ENCODE measurements at places on chromosomes 2 and 18.
A peak's percentile ranks its signal among the peaks of the same experiment; 100 is the strongest.

GRCh38 chr2:118250463-118250862 lies 162.2 kb downstream of the INSIG2 start:
- DNase-seq, result no peak

DNA sequence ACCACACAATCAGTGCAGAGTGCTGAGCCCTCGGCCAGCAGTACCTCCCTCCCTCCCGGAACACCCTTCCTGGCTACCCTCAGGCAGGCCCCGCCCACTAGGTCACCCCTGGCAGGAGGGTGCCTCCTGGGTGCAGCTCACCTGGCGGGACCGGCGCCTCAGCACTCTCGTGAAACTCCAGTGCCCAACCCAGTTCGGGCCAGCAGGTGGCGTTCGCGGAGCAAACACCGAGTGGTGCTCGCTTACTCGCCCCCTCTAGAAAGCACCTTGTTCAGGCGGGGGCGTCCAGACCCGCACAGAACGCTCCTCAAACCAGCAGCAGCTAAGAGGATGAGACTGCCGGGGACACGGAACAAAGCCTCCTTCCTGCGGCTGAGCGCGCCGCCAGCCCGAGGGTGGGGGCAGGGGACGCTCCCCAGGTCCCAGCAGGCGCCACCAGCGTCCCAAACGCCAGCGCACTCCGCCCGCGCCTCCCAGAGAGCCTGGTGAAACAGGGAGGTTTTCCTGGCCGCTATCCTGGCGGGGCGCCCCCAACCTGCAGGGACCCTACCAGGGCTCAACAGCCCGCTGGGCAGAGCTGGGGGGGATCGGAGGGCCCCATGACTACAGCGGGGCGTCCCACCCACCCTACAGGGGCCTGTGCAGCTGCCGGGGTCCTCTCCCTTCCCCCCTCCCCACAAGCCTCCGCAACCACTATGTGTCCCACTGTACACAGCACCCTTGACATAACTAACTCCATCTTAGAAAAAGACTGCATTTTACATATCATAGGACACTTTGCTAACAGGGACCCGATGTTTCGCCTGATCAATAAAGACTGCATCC lies 44.7 kb downstream of the MRPS5 start:
- DNase-seq, result peak; percentile 65

DNA sequence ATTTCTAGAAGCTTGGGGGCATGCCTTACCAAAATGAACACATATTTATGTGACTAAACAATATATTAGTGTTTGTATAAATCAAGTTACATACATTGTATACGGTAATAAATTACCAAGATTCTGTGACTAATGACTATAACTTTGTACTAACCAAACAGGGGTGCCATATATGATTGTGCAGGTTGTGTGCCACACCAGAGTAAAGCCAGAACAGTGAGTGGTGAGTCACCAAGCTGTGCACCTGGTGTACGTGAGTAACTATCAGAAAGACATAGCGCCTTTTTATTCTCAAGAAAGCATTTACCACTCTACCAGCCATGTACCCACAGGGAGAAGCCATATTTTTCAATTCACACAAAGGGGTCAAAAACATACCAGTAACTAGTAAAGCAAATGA lies 453.2 kb upstream of the PIK3C3 start:
- DNase-seq, result no peak

GRCh38 chr2:173860566-173860965 lies 104.6 kb downstream of the SP3 start:
- no peak for DNase-seq

DNA sequence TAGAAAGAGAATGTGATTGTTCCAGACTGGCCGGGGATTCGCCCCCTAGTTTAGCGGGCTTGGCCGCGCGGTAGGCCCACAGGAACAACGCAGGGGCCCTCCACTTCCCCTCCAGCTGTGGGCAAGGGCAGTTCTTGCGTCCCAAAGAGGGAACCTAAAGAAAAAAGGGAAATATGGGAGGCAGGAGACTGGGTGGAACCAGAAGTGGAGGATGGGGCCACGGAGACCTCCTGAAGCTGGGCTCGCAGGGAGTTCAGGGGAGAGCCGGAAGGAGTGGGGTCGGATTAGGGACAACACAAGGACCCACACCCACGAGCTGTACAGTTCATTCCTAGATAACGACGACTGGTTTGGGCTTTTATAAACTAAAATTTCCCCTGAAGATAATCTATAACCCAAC lies 18.2 kb downstream of the GNLY start:
- DNase-seq, result no peak

DNA sequence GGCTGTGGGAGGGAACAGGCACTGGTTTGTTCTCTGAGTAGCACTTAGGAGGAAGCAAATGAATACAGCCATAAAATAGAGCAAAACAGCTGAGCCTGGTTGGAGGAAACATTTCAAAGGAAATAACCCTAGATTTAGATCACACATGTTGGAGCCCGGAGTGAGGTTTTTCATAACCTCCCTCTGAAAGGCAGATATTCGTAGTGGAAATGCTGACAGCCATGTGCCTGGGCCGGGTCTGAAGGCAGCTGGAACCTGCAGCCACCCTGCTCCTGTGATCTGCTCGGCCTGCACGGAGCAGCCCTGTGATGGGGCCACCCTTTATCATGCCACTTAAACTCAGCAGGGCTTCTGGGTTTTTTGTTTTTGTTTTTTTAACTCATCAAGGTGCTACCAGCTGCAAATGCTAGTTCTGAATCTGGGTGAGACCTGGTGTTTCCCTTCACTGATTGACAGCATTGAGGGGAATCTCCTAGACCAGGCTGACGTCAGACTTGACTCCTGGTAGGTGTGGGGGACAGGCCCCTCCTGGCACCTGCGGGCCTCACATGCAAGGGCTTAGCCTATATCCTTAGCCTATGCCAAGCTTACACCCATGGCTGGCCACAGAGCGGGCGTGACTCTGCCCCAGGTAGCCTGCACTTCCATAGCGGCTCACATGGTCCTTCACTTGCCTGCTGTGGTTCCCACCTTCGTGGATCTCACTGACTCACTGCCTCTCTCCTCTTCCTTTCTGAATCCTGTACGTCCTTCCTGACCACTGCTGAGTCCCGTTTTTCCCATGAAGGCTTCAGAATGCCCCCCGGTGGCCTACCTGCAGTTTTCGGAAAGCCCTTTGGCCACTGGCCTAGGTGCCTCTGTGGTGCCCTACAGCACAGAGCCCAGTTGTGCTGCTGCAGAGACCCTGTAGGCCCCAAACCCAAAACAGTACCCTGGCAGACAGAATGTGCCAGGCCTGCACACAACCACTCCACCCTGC lies 217.3 kb downstream of the SEPTIN10 start:
- DNase-seq, result no peak

- no peak for DNase-seq
Observed at GRCh38 chr2:5590886-5591285, 101.3 kb upstream of the SOX11 start.

DNA sequence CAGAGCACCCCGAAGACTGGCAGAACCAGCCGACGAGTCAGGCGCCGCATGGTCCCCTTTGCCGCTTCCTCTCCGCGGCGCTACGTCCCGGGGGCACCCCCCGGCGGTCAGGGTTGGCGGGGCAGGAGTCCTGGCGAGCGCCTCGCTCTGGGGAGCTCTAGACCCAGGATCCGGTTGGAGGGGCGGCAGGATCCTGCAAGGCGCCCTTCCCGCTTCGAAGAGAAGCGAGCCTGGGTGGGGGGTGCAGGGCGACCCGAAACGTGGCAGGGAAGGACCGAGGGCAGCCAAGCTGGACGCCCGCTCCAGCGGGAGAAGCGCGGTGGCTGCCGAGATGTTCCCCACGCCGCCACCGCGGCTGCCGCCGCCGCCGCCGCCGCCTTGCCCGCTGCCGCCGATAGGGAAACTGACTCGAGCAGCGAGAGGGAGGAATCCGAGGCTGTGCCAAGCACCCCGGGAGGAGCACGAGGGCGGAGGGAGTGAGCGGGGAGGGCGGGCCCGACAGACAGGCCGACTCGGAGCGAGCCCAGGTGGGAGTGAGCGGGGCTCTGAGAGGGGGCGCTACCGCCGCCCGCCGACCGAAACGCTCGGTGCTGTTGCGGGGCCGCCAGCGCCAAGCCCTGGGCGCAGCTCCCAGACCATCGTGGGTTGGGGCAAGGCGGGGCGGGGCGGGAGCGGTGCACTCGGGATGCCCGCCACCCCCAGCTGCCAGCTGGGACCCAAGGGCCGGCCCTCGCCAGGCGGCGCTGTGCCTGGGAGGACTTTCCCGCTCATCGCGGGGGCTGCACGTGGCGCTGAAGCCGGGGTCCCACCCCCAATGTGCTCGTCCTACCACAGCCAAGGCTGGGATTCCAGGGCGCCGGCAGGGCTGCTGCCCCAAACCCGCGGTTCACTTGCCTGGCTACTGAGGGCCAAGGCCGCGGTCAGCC lies at the start of gene GALNT14:
TSS of gene GALNT14 (minus strand) at position 404 of the 926 bp plus-strand sequence. CDS start at position 50, 354 bp downstream.
- no peak for DNase-seq

- DNase-seq, result no peak
Observed at GRCh38 chr2:177952151-177952550, 120.4 kb downstream of the PDE11A start.

DNA sequence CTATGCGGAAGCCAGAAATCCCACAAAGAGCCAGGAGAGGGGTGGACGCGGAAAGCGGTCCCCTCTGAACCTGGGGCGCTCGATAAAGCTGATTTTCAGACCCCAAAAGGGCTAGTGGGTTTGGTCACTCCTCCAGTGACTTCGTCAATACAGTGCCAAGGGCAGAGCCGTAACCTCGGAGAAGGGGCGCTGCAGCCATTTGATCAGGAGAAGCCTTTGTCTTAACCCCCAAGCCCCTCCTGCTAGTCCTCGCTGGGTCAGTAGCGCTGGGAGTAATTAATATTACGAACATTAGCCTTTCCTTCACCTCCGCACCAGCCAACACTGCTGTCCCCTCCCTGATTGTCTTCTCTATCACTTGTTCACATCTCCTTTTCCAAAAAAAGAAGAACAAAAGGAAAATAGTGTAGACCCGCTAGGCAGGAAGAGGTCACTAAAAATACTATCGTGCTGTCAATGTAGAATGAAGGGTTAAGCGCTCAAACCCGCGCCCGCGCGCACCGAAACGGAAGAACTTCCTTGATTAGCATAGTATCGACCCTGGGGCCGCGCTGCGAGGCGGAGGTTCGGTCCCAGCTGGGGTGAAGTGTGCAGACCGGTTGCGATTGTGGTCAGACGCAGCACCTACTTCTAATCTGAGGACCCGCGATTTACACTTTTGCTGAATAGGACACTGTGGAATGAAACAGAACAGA lies 63.2 kb upstream of the MAPRE2 start:
- no peak for DNase-seq

DNA sequence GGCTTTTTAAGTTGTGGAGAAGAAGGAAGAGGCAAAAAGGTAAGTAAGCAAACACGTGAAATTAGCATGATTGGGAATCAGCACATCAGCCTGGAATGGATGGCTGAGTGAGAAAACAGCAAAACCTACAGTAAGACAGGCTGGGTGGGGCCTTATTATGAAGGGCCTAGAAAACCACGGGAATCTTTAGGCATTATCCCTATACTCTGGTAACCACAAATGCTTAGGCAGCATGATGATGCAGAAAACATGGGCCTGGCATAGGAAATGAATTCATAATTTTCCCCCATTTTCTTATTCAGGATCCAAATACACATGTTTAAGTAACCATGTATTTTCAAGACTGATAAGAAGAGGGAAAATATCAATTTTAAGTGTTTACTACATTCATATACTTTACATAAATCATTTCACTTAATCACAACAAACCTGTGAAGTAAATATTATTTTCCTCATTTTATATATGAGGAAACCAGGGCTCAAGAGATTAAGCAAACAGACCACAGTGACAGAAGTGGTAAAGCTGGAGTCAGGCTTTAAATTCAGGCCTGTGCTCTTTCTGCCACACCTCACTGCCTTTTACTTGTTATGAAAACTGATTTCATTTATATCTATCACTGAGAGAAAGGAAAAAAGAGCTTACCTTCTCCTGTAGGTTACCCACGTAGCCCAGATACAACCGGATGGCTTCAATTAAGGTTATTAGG lies 4.0 kb downstream of the TMEM17 start:
- DNase-seq, result no peak

- no peak for DNase-seq
Observed at GRCh38 chr18:907115-907884, 2.6 kb downstream of the ADCYAP1 start.

- DNase-seq, result no peak
Observed at GRCh38 chr2:159592441-159592840, 23.9 kb downstream of the BAZ2B start.

DNA sequence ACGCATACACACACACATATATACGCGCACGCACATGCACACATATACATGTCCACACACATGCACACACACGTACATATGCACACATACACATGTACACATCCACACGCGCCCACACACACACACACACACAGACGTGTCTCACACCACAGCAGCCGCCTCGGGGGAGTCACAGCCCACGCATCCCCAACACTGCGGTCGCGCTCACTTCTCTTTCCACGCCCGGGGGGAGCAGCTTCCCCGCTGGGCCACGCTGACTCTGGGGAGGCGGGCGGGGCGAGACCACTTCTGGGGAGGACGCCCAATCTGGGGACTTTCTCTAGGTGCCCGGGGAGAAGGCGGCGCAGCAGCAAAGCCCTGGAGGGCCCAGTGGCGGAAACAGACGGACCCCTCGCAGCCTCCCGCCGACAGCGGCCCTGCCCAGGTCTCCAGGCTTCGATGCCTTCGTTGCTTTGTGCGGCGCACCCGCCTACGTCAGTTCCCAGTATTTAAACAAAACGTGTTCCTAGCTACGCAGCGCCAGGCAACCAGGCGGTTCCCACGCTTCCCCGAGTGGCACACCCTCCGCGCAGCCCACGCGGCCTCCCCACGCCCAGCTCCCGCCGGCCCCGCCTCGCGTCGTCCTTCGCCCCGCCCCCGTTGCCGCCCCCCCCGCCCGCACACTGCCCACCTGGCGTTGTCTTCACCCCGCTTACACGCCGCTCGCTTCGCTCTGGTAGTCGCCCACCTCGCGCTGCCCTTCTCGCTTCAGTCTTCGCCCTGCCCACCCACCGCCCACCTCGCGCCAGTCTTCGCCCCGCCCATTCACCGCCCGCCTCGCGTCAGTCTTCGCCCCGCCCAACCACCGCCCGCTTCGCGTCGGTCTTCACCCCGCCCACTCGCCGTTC lies 810 bp upstream of the RBFA start:
- DNase-seq, result no peak

GRCh38 chr18:8609659-8610458 lies 622 bp downstream of the RAB12 start:
- DNase-seq, result peak; percentile 3

DNA sequence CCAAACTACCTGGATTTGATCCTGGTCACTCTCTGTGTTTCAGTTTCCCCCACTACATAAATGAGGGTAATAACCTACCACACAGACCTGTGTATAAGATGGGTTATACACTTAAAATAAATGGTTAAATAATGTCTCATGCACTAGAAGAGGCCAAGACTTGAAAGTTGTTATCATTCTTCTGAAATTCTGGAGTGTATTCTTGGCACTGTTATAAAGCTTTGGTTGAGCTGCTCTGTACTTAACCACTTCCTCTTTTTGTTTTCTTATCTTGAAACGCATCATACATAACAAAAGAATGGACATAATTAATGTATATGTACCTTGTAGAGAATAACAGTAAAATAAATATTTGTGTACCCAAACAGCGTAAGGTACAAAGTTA lies 281.0 kb downstream of the AFF3 start:
- DNase-seq, result no peak

GRCh38 chr18:27185025-27185763 lies at the start of gene CHST9:
Gene CHST9 (minus strand): TSS chr18:27185308. CDS start chr18:27142809, 42,499 bp downstream.
- DNase-seq, result no peak

Data from effector memory CD4-positive, alpha-beta T cell (primary cell).